ENCODE measurements at places on chromosomes 5 and 9.
A peak's percentile ranks its signal among the peaks of the same experiment; 100 is the strongest.

DNA sequence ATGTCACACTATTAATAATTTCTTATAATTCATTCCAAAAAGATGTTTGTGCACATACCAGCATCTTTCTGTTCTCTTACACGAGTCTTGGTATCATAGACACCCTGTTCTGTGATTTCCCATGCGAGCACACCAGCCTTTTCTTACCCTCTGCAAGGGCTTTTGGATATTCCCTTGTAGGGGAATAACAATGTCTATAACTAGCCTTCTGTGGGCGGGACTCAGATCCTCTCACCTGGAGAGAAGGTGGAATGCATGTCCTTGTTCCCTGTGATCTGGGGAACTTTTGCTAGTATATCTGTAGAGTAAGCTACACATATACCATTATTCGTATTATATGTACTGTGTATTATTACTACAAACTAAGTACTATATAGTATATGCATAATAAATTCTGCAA lies 44.8 kb downstream of the EHMT1 start:
- DNase-seq: no peak

GRCh38 chr5:144247131-144247530 lies 76.5 kb downstream of the KCTD16 start:
- DNase-seq: no peak

DNA sequence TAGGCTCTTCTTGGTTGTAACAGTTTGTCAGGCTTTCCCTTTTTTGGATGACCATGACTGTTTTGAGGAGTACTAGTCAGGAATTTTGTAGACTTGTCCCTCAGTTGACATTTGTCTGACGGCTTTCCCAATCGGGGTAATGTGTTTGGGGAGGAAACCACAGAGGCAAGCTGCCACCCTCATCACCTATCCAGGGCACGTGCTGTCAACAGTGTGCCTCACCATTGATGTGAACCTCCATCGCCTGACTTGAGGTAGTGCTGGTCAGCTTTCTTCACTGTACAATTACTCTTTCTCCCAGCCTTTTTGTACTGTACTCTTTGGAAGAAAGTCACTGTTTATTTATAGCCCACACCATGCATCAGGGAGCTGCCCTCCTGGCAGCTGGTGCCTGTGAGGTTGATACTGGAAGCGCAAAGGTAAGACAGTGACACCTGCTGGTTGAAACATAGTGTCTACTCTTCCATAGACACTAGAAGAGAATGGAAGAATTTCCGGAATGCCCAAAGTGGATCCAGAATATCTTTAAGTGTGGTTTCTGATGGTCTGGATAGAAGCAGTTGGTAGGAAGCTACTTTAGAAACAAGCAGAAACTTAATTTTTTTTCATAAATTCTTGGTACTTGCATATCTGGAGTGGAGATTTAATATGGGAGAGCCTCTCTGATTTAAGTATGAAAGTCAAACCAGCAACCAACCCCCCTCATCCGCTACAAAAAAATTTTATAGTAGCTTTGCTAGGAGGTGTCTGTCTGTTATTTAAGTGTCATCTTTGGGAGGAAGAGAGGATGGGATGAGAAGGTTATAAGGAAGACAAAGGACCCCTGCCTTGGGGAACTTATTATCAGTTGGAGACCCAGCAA lies 69.3 kb downstream of the SNX30 start:
- peak; percentile 88 for DNase-seq

DNA sequence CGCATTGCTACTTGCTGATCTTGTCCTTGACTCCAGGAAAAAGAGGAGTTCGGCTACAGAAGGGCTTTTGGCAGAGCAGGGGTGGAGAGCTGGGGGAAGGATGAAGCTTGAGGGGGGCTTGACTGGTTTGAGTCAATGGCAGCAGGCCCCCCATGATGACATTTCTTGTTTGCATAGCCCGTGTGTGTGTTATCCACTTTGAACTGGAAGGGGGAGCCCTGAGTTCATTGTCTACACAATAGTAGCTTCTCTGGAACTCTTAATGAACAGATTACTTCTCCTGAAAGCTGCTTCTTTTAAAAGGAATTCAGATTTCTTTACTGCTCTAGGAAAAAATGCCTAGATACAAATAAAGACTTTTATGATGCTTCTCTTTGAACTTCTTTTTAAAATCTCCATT lies 2.3 kb downstream of the IFNB1 start:
- no peak for DNase-seq

- DNase-seq: no peak
These were observed 198.9 kb upstream of the CYLC2 start for GRCh38 chr9:102796244-102796643.

GRCh38 chr5:81147011-81147885 lies 85.9 kb upstream of the CKMT2 start:
- DNase-seq: no peak

- DNase-seq: no peak
These were observed 147.1 kb downstream of the ENTREP1 start for GRCh38 chr9:69472101-69472620.

DNA sequence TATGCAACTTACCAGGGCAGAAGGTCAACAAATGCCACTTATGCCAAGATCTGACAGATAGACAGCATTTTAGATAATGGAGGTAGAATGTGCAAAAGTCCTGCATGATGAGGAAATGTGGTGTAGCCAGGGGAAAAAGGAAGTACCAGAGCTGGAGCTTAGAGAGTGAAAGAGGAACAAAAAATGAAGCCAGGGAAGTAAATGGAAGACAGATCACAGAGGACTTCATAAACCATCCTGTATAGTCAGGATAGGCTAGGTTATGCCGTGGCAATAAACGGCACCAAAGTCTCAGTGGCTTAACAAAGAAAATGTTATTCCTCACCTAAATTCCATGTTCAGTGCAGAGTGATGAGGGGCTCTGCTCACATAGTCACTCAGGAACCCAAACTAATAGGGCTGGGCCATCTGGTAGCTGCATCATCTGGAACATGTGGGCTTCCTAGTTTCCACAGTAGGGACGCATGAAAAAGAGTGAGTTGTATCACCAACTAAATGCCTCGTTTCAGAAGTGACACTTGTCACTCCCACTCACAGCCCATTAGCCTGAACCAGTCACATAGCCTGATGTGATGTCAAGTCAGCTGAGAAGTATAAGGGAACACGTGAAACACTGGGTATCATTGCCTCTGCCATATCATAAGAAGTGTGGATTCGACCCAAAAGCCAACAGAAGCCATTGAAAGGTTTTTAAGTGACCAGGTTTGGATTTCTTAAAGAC lies 70.3 kb downstream of the SH3RF2 start:
- no peak for DNase-seq

GRCh38 chr9:127654619-127655018 lies 42.5 kb downstream of the STXBP1 start:
- peak; percentile 9 for DNase-seq

DNA sequence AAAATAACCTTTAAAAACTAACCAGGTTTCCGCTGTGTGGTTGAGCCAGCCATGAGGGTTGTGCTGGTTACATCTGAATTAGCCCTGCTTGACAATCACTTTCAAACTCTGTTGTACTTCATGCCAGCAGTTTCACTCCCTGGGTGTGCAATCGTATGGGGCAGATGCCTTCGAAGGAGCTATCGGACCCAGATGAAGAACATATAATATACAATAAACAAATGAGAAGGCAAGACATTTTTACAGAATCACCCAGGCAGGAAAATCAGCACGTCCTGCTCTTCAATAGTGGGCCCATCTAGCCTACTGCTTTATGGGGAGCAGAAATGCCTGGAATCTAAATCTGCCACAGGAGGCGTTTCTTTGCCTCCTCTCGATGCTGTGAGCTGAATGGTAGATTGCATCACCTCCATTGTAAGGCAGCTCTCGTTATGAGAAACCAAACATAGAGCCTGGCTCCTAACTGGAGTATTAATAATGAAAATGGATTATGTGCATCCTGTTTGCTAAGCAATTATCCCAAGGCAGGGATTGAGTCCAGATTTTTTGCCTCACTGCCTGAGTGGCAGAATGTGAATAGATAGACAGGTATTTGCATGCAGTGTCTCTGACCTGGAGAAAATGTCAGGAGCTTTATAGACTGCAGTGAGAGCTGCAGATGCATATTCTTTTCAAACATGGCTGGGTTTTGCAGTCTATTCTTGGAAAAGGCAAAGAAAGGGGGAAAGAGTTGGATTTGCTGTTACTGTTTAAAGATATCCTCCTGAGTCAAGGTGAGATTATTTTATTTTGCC lies 143.3 kb upstream of the SMARCA2 start:
- DNase-seq: peak; percentile 37

DNA sequence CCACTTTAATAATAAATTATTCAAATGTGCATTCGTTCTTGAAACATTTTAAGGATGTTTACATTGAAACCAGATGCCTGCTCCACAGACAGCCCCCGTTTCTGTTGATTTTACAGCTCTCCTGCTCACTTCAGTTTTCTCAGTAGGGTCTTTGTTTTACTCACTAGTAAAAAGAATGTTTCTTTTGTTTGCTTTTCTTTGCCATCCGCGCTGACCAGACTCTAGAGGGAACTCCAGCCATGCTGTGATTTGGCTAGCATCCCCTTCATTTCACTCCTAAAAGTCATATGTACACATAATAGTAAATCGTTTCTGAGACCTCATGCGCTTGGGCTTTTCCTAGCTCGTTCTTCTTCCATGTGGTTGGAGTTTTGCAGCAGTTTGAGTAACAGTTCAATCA lies 28.7 kb upstream of the PALM2AKAP2 start:
- peak; percentile 58 for DNase-seq

DNA sequence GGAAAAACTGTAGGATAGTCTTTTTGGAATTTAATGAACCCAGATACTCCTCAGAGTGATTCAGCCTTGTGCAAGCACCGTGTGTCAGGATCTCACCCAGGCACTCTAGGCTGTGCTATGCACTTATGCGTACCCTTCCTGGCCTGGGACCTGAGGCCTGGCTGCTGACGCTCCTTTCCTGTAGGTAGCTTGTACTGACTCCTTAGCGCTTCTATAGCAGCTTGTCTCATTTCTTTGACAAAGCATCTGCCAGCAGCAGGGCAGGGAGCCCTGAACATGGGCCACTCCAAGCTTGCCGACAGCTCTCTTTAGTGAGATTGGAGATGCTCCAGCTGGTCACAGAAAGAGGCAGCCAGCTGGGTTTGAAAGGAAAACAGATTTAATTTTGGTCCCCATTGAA lies 147.3 kb downstream of the SGCD start:
- DNase-seq: peak; percentile 23

GRCh38 chr9:128249908-128250838 lies 25.6 kb downstream of the GOLGA2 start:
- DNase-seq: peak; percentile 88

GRCh38 chr9:92097997-92098482 lies 17.2 kb downstream of the SPTLC1 start:
- DNase-seq: peak; percentile 78

- no peak for DNase-seq
These were observed 1926.3 kb upstream of the WWC1 start for GRCh38 chr5:166365164-166365563.

GRCh38 chr5:62184444-62184843 lies 121.6 kb upstream of the KIF2A start:
- no peak for DNase-seq

DNA sequence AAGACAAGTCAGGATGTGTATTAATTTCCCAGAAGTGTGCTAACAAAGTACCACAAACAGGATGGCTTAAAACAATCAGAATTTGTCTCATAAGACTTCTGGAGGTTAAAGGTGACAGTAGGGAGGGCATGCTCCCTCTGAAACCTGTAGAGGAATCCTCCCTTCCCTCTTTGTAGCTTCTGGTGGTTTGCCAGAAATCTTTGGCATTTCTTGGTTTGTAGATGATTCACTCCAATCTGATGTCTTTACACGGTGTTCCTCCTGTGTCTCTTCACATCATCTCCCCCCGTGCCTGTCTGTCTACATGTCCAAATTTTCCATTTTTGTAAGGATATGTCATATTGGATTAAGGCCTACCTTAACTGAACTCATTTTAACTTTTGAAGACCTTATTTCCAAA lies 471.5 kb downstream of the ZNF608 start:
- peak; percentile 29 for DNase-seq

GRCh38 chr9:2180154-2180553 lies 165.0 kb downstream of the SMARCA2 start:
- DNase-seq: peak; percentile 52

GRCh38 chr5:172451771-172452197 lies 2.5 kb downstream of the SH3PXD2B start:
- peak; percentile 82 for DNase-seq

DNA sequence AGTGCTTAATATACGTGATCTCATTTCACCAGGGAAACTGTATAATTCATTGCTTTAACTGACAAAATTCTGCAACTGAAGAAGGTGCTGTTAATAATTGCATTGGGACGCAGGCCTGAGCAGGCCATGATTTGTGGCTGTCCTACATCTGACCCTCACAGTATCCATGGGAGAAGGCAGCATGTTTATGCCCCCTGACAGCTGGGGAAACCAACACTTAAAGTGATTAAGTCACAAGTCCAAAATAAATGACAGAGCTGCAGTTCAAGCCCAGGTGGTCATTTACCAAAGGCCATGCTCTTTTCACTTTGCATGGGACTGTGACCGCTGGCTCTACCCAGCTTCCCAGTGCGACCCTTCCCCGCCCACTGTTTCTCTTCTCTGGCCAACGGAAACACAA lies 30.5 kb upstream of the KCNMB1 start:
- no peak for DNase-seq

DNA sequence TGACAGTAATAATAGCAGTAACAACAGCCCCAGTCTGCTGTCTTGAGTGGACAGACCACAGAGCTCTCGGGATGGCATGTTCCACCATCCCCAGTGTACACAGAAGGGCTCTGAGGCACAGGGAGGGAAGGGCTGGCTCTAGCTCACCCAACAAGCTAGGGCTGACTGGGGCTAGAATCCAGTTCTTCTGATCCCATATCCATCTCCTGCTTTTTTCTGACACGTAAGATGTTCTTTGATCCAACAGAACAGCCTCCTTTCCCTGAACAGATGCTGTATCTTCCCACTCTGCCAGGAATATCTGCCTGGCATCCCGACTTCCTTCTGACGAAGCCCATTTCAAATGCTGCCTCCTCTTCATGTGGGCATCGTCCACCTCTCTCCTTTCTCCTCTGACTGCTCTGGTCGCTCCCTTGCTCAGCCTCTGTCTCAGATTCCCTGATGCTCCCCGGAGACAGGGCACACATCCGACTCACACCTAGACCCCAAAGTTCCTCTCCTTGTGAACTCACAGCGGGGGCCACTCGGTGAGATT lies 43.6 kb upstream of the CLK4 start:
- DNase-seq: no peak

DNA sequence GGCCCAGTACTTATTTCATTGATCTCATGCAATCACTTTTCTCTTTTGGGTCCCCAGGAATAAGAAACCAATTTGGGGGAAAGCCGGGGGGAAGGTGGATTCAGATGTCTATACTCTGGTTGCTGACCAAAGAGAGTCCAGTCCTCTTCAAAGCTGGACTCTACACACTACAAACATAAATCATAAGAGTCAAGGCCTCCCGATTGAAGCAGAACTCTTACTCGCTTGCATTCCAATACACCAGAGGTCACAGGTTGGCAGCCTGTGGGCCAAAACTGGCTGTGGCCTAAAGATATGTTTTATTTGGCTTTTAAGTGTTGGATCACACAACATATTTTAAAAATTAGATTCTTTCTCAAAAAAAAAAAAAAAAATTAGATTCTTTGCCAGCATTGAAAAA lies 311.4 kb upstream of the MSX2 start:
- no peak for DNase-seq

- DNase-seq: no peak
These were observed 60.5 kb upstream of the FAM120A start for GRCh38 chr9:93390953-93391515.
